Tibial nerve (tissue), 4 donors: ENCODE measurements at places on chromosomes 12 and 14. TPM values are rescaled to one million over a fixed set of nuclear protein-coding genes. Genes with fewer than 3 reads are reported as not detected.
A peak's percentile ranks its signal among the peaks of the same experiment; 100 is the strongest.

DNA sequence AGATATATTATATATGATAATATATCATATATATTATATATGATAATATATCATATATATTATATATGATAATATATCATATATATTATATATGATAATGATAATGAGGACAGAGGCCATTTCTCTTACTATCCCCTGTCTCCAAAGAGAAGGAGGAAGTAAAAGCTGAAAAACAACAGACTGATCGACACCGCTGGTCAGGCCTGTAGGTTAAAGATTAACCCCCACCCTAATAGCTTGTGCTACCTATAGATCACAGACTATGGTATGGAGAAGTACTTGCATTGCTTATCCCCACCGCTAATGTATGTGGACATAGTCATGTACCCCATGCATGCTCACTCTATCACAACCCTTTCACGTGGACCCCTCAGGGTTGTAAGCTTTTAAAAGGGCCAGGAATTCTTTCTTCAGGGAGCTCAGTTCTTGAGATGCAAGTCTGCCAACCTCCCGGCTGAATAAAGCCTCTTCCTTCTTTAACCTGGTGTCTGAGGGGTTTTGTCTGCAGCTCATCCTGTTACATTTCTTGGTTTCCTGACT, 786.1 kb upstream of the TMEM132C start:
- no peaks in the 10 kb centered on the region for H3K4me1 ChIP-seq
- no peaks in the 10 kb centered on the region for H3K36me3 ChIP-seq
- no peak for DNase-seq

DNA sequence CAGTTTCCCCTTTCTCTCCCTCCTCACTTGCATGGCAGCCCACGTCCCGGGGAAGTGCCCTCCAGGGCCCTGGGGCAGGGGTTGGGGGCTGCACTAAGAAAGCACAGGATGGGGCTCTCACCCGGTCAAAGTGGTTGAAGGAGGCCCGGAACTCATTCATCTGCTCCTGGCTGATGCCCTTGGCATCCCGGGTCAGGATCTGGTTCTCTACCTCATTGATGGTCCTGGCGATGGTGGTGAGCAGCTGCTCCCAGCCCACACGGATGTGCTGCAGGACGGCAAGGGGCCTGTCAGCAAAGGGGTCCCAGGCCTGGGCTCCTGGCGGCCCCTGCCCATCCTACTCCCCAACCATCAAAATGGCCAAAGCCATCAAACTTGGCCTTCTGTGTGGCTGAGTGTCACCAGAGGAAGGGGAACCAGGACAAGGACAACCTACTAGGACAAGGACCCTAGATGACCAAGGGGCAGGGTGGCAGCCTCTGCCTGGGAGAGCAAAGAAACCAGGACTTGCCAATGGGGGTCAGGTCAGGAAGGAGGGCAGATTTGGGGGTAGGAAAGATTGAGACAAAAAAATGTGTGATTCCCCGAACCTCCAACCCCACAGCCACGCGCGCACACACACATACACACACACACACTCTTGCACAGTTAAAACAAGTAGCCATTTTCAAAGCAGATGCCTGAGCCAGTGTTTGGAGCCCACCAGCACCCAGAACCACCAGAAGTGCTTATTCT, 87.1 kb upstream of the ZFP36L1 start:
- no peaks in the 10 kb centered on the region for H3K4me1 ChIP-seq
- no peak overlapping the region for H3K27ac ChIP-seq
- no peaks in the 10 kb centered on the region for H3K36me3 ChIP-seq
- no peak for DNase-seq
- no peaks in the 10 kb centered on the region for H3K27me3 ChIP-seq

GRCh38 chr12:113466454-113467141, 5.1 kb downstream of the LHX5 start:
- H3K36me3 ChIP-seq: no peaks in the 10 kb centered on the region
- H3K4me3 ChIP-seq: no peak overlapping the region
- peaks cover 42% of the 10 kb centered on the region for H3K4me1 ChIP-seq
- H3K27me3 ChIP-seq: peaks cover 100% of the 10 kb centered on the region
- no peak overlapping the region for H3K27ac ChIP-seq

Gene CMKLR1
- total RNA-seq: 22.3 TPM

DNA sequence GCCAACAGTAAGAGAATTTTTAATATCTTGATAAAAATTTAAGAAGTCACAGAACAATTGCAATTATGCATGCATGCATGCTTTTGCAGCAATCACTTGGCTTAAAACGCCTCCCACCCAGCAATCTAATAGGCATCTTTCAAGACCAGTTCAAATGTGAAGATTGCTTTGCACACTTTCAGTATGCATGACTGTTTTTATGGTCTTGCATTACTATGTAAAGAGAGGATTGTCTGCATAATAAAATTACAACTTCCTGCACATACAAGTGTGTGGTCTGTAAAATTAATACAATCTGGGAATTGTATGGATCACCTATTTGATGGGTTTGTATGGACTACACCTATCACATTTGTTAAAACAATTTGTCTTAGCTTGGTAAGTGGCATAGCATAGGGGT, 48.8 kb downstream of the E2F7 start:
- H3K27me3 ChIP-seq: no peaks in the 10 kb centered on the region
- H3K27ac ChIP-seq: no peak overlapping the region
- no peaks in the 10 kb centered on the region for H3K4me1 ChIP-seq
- DNase-seq: no peak
- H3K36me3 ChIP-seq: no peaks in the 10 kb centered on the region
- no peak overlapping the region for H3K4me3 ChIP-seq

Gene JAG2
- total RNA-seq: 13.8 TPM

- H3K4me1 ChIP-seq: no peaks in the 10 kb centered on the region
- H3K27me3 ChIP-seq: no peaks in the 10 kb centered on the region
- no peaks in the 10 kb centered on the region for H3K36me3 ChIP-seq
- H3K27ac ChIP-seq: no peak overlapping the region
- no peak for DNase-seq
- H3K4me3 ChIP-seq: no peak overlapping the region
Observed at GRCh38 chr12:131274906-131275305, 321.2 kb downstream of the ADGRD1 start.

Gene KIF26A
- 2.6 TPM for total RNA-seq

DNA sequence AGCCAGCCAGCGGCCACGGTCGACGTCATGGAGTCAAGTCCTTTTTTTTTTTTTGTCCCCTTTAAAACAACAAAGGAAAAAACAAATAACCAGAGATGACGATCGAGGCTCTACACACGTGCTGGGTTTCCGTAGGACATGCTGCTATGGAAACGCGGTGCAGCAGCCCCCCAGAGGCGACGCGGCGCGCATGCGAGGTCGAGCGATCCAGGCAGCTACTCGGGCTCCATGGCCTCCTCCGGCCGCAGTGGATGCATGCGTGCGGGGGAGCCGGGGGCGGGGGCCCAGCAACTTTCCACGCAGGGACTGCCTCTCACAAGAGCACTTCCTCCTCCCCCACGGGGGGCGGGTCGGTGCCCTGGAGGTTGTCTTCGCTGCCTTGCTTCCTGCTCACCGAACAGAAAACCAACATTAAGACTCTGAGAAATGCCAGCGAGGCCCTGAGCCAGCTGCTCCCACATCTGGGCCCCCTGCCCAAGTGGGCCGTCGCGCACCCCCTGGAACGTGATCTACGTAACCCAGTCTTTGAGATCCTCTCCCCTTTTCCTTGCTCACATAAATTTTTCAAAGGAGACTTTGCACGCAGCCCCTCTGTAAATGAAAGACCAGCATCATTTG, 30.7 kb downstream of the P2RX4 start:
- H3K36me3 ChIP-seq: no peaks in the 10 kb centered on the region
- H3K27me3 ChIP-seq: no peaks in the 10 kb centered on the region
- DNase-seq: peak; percentile 43
- H3K4me1 ChIP-seq: no peaks in the 10 kb centered on the region

DNA sequence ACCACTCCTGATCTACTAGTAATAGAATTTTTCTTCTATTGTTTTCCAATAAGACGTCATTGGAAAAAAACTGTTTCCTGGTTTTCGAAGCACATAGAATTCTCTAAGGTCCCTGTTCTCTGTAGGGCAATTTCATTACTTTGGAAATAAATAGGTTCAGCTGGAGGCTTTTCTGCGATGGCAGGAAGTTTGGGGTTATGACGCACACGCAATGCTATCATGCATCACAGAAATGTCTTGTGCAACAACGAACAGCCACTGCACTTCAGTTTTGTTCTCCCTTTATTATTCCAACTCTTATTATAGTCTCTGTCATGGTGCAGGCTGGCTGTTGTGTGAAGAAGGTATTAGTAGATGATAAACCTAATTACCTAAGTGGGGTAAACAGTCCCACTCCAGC, 59.0 kb downstream of the KCNK10 start:
- H3K27ac ChIP-seq: no peak overlapping the region
- no peaks in the 10 kb centered on the region for H3K27me3 ChIP-seq
- no peaks in the 10 kb centered on the region for H3K4me1 ChIP-seq
- H3K36me3 ChIP-seq: no peaks in the 10 kb centered on the region

GRCh38 chr14:69153152-69153872, 393 bp upstream of the DCAF5 start:
- peak overlapping the region; percentile 60 for H3K4me3 ChIP-seq
- peak overlapping the region; percentile 96 for H3K27ac ChIP-seq
- no peaks in the 10 kb centered on the region for H3K36me3 ChIP-seq
- peaks cover 44% of the 10 kb centered on the region for H3K4me1 ChIP-seq
- no peaks in the 10 kb centered on the region for H3K27me3 ChIP-seq

- H3K4me3 ChIP-seq: no peak overlapping the region
- H3K4me1 ChIP-seq: no peaks in the 10 kb centered on the region
- no peak for DNase-seq
- no peaks in the 10 kb centered on the region for H3K36me3 ChIP-seq
- H3K27me3 ChIP-seq: no peaks in the 10 kb centered on the region
- H3K27ac ChIP-seq: no peak overlapping the region
Observed at GRCh38 chr12:110858848-110859247, 12.1 kb downstream of the CCDC63 start.

- H3K36me3 ChIP-seq: no peaks in the 10 kb centered on the region
- no peak overlapping the region for H3K27ac ChIP-seq
- H3K27me3 ChIP-seq: no peaks in the 10 kb centered on the region
- peak; percentile 19 for DNase-seq
- peaks cover 3% of the 10 kb centered on the region for H3K4me1 ChIP-seq
Observed at GRCh38 chr14:92308716-92309115, 14.2 kb upstream of the SLC24A4 start.

DNA sequence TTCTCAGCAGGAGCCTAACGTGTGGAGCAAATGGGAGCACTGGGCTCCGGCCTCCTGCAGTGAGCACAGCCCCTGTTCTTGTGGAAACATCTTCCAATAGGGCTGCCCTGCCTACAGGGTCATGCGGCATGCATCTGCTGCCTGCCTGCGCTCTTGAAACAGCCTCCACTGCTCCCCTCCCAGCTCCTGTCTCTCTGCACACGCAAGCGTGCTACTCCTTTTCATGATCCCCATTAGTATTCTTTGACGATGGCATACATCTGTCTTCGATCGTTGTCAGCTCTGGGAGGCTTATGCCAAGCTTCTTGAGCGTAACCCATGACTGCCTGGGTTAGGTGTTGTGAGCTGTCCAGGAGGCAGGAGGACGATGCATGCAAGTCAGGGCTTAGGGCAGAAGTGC, 23.1 kb downstream of the NTF3 start:
- H3K27ac ChIP-seq: no peak overlapping the region
- H3K36me3 ChIP-seq: no peaks in the 10 kb centered on the region
- H3K27me3 ChIP-seq: no peaks in the 10 kb centered on the region
- peaks cover 4% of the 10 kb centered on the region for H3K4me1 ChIP-seq
- H3K4me3 ChIP-seq: no peak overlapping the region

GRCh38 chr12:52243259-52243855, 10.3 kb downstream of the KRT7 start:
- H3K27ac ChIP-seq: peak overlapping the region; percentile 55
- peaks cover 20% of the 10 kb centered on the region for H3K4me1 ChIP-seq
- no peak for DNase-seq
- no peaks in the 10 kb centered on the region for H3K27me3 ChIP-seq
- no peaks in the 10 kb centered on the region for H3K36me3 ChIP-seq

GRCh38 chr14:91354979-91355685, 62.5 kb downstream of the CCDC88C start:
- no peak overlapping the region for H3K27ac ChIP-seq
- no peaks in the 10 kb centered on the region for H3K27me3 ChIP-seq
- H3K4me3 ChIP-seq: no peak overlapping the region
- H3K36me3 ChIP-seq: no peaks in the 10 kb centered on the region
- H3K4me1 ChIP-seq: peaks cover 6% of the 10 kb centered on the region

Gene DIO2
- total RNA-seq: 3.0 TPM

Gene CHFR
- total RNA-seq: 36.4 TPM

DNA sequence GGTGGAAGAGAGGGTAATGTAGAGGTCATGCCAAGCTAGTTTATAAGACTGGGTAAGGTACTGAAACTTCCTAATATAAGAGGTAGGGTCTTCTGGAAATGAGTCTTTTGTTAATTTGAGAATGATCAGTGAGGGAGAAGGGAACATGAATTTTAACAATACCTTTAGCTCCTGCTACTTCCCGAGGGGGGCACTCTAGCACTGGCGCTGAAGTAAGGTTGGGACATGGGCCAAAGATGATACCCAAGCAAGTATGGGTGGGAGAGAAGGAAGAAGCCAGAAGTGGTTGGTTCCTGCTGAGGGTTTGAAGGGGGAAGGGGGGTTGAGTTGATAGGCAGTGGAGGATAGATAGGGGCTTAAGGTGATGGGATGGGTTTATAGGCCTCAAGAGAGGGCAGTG, 32.3 kb upstream of the RNASE1 start:
- H3K4me3 ChIP-seq: no peak overlapping the region
- no peaks in the 10 kb centered on the region for H3K36me3 ChIP-seq
- no peaks in the 10 kb centered on the region for H3K27me3 ChIP-seq
- no peaks in the 10 kb centered on the region for H3K4me1 ChIP-seq
- no peak for DNase-seq

Gene GPR84
- total RNA-seq: 0.42 TPM

Gene CLEC2D
- total RNA-seq: 14.7 TPM

GRCh38 chr12:118964988-118965387, 16.4 kb upstream of the SRRM4 start:
- DNase-seq: no peak
- H3K36me3 ChIP-seq: no peaks in the 10 kb centered on the region
- H3K4me3 ChIP-seq: no peak overlapping the region
- H3K27me3 ChIP-seq: no peaks in the 10 kb centered on the region
- H3K27ac ChIP-seq: no peak overlapping the region
- no peaks in the 10 kb centered on the region for H3K4me1 ChIP-seq

GRCh38 chr12:130642856-130643255, 73.2 kb downstream of the RIMBP2 start:
- H3K27ac ChIP-seq: no peak overlapping the region
- H3K36me3 ChIP-seq: no peaks in the 10 kb centered on the region
- H3K4me3 ChIP-seq: no peak overlapping the region
- no peaks in the 10 kb centered on the region for H3K4me1 ChIP-seq

Gene SIX6
- not detected for total RNA-seq

GRCh38 chr14:88164906-88165534, 158.0 kb downstream of the KCNK10 start:
- no peaks in the 10 kb centered on the region for H3K4me1 ChIP-seq
- H3K27me3 ChIP-seq: no peaks in the 10 kb centered on the region
- no peaks in the 10 kb centered on the region for H3K36me3 ChIP-seq
- H3K4me3 ChIP-seq: no peak overlapping the region
- DNase-seq: no peak

- no peak for DNase-seq
- H3K4me1 ChIP-seq: no peaks in the 10 kb centered on the region
- H3K4me3 ChIP-seq: no peak overlapping the region
- H3K36me3 ChIP-seq: no peaks in the 10 kb centered on the region
- H3K27me3 ChIP-seq: no peaks in the 10 kb centered on the region
- H3K27ac ChIP-seq: no peak overlapping the region
Observed at GRCh38 chr12:107233551-107233950, 140.2 kb upstream of the CRY1 start.

GRCh38 chr14:69844171-69844570, 35.0 kb upstream of the SMOC1 start:
- no peaks in the 10 kb centered on the region for H3K36me3 ChIP-seq
- H3K4me1 ChIP-seq: no peaks in the 10 kb centered on the region
- no peak for DNase-seq

Gene VAMP1
- total RNA-seq: 31.0 TPM
